ENCODE measurements at places on chromosomes 16 and 17.

GRCh38 chr17:69723741-69724140 is 309.2 kb downstream of the MAP2K6 start:
- no peak for DNase-seq

GRCh38 chr17:14316126-14316832 is 15.4 kb downstream of the HS3ST3B1 start:
- DNase-seq: no peak

DNA sequence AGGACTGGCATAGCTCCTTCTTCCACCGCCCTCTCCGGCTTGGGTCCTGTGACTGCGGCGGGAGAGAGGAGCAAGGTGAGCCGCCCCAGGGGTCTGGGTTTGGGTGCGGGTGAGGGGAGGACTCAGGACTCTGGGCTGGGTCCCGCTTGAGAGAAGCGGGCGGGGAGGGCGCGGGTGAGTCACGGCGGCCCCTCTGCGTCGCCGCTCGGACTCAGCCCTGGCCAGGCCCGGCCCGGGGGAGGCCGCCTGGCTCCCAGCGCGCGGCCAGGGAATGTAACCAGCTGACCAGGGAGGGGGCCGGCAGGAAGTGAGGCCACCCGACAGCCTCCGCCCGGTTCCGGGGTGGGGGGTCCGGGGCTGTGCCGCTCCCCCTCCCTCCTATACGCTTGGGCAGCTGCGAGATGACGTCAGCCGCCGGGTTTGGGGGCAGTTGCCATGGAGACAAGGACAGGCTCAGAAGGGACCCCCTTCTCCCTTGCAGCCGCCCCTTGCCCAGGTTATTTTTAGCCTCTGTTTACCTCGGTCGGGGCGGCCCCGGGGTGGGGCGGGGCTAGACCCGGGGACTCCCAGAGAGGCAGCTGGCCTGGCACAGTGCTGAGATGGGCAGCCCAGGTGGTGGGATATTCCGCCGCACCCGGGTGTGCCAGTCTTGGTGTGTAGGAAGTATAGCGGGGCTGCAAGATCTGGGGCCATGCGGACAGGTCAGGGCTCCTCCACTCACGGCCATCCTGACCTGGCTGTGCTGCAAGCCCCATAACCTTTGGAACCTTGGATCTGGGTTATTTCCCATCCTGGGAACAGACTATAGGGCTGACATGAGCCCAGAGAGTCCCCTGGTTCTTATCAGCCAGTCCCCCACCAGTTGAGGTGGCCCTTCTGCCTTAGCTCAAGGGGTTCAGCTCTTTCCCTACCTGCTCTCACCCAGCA is 1.6 kb downstream of the RIPOR1 start:
- DNase-seq: no peak

GRCh38 chr16:26214581-26215174 is 522.9 kb downstream of the HS3ST4 start:
- no peak for DNase-seq

DNA sequence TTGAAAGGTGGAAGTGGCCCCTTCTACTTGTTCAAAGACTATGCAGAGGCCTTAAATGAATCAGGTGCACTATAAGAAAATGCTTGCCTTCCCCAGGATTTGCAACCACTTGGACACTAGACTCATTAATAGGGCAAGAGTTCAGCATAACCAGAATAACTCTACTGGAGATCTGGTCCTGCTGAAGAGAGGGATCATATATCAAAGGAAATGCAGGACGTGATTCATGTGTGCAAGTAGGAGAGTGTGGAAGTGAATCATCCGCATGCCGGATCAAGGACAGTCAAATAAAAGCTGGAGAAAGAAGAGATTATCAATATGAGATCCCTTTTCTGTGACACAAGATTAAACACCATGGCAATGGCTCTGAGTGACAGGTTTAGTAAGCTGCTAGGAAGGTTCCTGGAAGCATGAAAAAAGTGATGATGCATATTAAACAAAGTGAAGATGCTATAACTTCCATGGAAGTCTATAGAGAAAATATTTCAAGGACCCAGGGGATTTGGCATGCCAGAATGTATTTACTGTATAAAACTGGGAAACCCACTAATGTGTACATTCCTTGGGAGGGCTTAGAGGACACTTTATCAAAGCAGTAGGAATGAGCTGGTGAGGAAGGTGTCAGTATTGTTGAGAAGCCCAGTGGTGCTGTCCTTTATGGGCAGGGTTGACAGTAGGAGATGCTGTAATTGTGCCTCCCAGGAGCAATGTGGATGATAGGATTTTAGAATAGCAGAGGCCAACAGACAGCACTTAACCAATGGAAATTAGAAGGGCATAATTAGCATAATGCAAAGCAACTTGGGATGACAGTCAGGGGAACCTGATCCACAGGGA is 133.1 kb downstream of the ABCA8 start:
- no peak for DNase-seq

DNA sequence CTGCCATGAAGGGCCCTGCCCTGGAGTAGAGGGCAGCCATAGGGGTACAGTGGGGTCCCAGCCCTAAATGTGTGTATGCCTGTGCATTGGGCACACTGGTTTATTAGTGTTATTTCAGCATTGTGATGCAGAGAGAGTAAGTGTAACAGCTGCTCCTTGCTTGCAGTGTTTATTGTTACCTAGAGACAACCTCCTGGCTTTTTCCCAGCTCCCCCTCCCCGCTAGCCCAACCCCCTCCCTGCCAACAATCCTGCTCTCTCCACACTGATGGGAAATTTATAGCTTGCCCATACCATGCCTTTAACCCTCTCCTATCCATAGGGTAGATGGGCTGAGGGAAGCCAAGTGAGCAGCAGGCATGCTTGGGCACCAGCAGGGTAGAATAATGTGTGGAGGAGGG is 51.3 kb downstream of the NEUROD2 start:
- no peak for DNase-seq

DNA sequence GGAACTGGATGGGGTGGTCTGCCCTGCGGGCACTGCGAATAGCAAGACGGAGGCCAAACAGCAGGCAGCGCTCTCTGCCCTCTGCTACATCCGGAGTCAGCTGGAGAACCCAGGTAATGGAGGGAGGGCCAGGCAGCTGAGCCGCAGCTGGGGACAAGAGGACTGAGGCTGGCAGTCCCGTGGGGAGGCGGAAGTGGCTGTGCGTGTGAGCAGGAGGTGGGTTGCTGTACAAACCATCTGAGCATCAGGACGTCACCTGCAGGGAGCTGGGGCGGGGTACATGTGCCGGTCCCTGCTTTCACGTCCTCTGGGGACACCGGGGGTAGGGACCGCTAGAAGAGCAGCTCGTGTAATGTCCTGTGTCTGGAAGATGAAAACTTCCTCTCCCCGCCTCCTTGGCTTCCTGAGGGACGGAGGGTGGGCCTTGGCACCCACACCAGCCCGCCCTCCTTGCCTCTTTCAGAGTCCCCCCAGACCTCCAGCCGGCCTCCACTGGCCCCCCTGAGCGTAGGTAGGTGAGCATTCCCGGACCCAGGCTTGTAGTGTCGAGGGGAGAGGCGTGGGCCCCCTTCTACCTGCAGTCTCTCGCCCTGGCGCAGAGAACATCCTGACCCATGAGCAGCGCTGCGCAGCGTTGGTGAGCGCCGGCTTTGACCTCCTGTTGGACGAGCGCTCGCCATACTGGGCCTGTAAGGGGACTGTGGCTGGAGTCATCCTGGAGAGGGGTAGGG is 3.7 kb downstream of the ADAD2 start:
- peak; percentile 34 for DNase-seq

GRCh38 chr16:66843191-66843590 is 1.0 kb upstream of the CA7 start:
- no peak for DNase-seq

DNA sequence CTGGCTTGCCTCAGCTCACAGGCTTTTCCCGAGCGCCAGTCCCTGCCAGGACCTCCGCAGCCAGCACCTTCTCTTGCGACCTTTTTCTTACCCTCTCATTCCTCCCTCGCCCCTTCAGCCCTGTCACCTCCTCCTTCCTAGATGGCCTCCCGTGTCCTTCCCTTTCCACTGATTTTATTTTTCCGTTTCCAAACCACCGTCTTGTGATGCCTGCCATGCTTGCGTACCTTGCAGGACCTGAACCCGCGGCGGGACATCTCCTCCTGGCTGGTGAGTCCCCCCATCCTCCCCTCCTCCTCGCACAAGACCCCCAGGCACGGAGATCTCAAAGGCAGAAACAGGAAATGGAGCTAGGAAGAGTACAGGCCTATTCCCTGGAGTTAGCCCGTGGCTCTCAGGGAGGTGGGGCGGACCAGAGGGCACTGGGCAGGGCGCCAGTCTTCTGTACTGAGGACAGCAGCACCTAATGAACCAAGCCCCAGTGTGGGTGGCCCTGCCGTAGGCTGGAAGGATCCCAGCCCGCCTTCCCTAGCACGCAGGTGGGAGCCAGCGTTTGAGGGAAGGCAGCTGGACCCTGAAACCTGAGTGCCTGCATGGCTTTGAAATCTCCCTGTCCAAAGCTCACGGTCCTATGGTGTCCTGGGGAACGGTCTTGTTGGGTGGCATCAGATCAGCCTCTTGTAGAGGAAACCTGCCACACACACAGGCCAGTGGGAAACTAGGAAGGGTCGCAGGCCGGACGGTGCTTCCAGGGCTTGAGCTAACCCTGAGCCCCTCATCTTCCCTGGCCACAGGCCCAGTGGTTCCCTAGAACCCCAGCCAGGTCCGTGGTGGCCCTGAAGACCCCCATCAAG is 612 bp downstream of the CISD3 start:
- DNase-seq: no peak

DNA sequence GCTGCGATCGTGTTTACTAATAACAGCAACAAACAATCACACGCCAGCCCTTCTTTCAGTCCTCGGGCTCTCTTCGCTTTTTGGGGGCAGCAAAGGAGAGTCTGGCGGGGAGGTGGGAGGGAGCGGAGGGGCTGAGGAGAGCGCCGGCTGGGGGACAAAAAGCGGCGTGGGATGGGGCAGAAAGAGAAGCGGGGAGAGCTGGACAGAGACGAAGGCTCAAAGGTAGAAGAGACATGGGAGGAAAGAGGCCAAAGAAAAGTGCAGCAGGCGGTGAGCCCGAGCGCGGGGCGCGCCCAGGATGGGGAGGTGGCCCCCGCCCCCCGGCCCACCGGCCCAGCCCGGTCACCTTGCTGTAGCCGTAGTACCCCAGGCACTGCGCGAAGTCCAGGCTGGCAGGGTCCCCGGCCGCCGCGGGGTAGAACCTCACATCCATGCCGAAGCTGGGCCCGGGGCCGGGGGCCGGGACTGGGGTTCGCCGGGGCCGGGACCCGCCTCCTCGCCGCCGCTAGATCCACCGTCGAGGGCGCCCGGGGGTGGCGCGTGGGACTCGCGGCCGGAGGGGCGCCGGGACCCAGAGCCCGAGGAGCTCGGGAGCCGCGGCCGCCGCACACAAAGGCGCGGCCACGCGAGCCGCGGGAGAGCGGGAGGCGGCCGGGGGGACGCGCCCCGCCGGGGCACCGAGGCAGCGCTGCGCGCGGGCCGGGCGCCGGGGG is 496 bp downstream of the TOX3 start:
- no peak for DNase-seq

GRCh38 chr16:69273009-69273408 is 38.1 kb upstream of the VPS4A start:
- no peak for DNase-seq

GRCh38 chr16:15739464-15739863 is 89.4 kb downstream of the NDE1 start:
- no peak for DNase-seq

GRCh38 chr16:2035431-2036199 is 8.9 kb downstream of the NHERF2 start:
- DNase-seq: peak; percentile 73

DNA sequence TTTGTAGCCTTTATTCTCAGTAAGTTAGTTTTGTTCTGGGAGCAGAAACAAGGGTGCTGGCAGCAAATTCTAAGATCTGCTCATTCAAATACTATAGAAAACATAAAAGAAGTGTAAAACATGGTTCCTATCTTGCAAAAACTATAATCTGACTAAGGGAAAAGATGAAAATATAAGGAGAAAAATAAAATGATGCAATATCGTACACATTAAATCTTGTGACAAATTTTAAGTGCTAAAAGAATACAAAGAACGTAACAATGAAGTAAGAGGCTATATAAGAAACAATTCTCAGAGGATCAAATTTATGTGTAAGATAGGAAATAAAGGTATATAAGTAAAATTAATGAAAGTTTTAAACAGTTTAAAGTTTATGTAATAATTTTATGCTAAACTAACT is 224.6 kb downstream of the CEP112 start:
- DNase-seq: no peak

- no peak for DNase-seq
Measured at GRCh38 chr17:2181206-2181896, 122.2 kb downstream of the SMG6 start.

GRCh38 chr16:69017036-69017783 is 88.2 kb upstream of the HAS3 start:
- DNase-seq: no peak

DNA sequence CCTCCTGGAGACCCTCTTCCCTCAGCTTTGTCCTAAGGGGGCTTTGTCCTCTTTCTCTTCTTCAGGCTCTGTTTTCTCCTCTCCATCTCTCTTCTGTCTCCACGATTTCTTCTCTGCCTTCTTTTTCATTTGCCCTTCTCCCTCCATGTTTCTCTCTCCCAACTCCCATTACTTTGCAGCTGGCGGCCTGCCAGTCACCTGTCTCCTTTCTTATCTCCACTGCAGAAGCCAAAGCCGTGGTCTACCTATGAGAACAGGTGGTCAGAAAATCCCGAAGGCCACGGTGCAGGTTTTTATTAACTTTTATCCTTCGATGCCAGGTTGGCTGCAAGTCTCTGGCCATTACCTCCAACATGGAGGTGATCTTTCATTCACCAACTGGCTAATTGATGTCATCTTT is 45.1 kb downstream of the FZD2 start:
- no peak for DNase-seq

DNA sequence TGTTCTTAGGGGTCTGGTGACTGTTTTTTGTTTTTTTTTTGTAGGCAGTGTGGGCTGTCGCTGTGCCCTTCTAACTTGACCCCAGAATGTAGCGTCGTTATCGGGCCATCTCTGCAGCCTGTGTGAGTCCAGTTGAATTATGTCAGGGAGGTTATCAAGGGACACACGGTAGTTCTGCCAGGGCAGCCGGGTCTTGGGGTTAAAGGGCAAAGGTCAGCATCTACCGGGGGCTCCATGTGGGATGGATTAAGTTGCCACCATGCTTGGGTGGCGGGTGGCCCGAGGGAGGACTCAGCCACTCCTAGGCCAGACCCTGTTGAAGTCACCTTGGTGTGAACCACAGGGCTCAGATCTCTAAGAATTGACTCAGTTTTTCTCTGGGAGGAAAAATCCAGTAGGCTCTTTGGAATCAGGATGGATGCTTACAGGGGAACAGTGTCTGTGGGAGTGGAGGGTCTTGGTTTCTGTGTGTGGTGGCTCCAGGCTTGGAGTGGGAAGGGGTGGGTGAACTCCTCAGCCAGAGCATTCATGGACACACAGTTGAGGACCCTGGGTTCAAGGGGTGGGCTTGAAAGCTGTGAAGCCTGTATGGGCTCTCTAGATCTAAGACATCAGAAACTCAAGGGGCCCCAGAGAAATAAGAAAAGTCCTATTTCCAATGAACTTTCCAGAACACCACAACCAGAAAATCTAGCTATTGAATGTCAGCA is 191.7 kb downstream of the IRF8 start:
- DNase-seq: no peak

DNA sequence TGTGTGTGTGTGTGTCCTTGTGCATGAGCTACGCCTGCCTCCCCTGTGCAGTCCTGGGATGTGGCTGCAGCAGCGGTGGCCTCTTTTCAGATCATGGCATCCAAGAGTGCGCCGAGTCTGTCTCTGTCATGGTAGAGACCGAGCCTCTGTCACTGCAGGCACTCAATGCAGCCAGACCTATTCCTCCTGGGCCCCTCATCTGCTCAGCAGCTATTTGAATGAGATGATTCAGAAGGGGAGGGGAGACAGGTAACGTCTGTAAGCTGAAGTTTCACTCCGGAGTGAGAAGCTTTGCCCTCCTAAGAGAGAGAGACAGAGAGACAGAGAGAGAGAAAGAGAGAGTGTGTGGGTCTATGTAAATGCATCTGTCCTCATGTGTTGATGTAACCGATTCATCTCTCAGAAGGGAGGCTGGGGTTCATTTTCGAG is 22.5 kb downstream of the STAT5A start:
- DNase-seq: no peak
